ENCODE measurements at places on chromosomes 3 and 15.

- DNase-seq, result no peak
Measured at GRCh38 chr3:188927971-188928370, 243.8 kb upstream of the TPRG1 start.

DNA sequence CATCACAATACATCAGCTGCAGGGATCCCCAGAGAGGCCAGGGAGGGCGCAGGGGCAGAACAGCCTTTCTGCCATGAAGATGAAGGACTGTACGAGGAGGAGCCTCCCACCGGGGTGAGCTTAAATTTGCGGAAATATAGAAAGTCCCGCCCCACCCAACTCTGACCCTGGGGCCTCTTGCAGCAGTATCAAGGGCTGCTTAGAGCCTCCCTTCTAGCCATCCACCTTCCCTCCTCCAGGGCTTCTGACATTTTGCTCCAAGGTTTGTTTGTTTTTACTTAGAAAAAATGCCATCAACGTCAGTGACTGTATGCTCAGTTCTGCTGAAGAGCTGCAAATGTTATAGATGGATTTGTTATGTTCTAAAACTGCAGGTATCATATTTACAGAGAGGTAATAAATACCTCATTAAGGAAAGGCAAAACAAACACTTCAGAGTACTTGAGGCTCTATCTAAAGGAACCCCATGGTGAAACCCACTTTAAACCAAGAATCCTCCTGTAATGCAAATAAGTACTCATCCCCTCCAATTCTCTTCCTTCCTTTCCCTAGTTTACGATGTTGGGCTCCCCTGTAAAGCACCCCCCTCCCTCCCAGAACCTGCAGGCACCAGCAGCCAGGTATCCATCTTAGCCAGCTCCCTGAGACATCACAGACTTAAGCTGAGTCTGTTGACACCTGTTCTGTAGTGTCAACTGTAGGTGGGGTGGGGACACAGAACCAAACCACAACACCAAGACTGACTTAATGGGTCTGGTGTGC is 30.5 kb downstream of the RFTN1 start:
- no peak for DNase-seq

- no peak for DNase-seq
Measured at GRCh38 chr15:68812069-68812468, 8.6 kb downstream of the ANP32A start.

- no peak for DNase-seq
Measured at GRCh38 chr3:55202326-55202725, 274.5 kb upstream of the LRTM1 start.

- DNase-seq, result no peak
Measured at GRCh38 chr3:152474585-152474984, 205.9 kb downstream of the MBNL1 start.

DNA sequence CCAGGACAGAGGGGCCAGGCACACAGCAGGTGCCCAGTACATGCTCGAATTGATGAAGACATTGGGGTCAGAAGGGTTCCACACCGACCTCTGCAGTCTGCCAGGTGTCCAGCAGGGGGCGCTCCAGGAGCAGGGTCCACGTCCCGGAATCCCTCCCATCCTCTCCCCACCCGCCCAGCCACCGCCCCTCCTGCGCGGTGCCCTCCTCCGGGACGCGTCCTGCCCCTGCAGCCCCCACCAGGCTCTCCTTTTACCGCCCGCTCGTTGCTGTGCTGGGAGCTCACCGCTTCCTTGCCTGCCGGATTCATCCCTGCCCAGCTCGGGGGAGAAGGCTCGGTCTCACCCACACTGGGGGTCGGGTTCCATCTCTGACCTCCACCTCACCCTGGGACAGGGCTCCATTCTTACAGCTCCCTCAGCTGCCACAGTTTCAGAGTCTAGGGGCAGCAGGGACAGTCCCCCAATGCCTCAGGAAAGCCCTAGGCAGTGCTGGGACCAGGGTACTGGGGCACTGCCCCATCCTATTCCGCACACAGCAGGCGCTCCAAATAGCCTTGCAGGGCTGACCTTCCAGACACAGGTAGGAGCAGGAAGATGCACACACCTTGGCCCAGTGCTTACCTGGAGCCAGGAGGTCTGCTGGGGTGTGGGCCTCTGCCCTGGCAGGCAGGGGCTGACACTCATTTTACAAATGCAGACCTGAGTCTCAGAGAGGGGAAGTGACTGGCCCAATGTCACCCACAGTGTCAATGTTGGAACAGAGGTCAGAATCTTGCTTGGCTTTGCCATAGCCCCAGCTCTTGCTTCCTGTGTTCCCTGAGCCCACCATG is 31.0 kb downstream of the GRIP2 start:
- DNase-seq, result peak; percentile 30

DNA sequence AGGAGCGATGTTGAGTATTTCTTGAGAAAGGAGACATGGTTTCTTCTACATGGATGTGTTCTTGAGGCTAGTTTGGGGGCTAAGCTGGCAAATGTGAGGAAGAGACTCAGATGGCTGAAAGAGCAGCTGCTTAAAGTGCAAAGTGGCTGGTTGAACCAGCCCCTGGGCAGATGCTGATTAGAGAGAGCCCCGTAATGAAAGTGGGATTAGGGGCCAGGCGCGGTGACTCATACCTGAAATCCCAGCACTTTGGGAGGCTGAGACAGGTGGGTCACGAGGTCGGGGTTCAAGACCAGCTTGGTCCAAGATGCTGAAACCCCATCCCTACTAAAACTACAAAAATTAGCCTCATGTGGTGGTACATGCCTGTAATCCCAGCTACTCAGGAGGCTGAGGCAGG is 75.0 kb upstream of the GCNT3 start:
- no peak for DNase-seq

DNA sequence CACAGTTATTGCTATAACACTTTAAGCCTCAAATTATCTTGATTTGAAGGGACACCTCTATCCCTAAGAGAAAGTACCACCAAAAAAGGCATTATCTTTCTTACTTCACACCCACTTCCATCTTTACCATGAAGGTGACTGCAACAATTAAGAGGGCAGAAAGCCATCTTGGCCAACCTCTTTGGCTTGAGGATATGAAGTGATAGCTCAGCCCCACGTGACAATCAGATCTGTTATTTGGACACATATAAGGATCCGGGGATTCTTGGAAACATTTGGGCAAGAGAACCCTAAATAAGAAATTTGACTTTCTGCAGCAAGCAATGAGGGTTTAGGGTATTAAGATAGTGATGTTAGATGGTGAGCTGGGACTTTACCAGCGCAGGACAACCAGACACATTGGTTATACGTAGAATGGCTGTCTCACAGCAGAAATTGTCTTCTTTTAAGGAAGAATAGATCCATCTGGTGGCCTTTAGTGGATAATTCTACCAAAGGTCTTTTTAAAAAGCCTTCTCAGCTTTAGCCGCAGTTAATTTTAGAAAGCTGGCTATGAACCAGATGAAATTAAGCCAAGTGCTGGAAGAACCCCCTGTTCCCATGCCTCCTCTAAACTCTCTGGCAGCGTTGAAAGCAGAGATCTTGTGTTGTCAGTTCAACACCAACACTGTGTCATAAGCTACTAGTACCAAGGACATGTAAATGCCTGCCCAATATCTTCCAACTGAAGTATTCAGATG is 12.3 kb downstream of the HCLS1 start:
- DNase-seq, result no peak

GRCh38 chr3:13812034-13812471 is 67.8 kb downstream of the WNT7A start:
- DNase-seq, result no peak

- no peak for DNase-seq
Measured at GRCh38 chr3:36763850-36764703, at the start of gene DCLK3. TSS of gene DCLK3 (minus strand) at chr3:36764553. CDS start at chr3:36764263, 290 bp downstream.

DNA sequence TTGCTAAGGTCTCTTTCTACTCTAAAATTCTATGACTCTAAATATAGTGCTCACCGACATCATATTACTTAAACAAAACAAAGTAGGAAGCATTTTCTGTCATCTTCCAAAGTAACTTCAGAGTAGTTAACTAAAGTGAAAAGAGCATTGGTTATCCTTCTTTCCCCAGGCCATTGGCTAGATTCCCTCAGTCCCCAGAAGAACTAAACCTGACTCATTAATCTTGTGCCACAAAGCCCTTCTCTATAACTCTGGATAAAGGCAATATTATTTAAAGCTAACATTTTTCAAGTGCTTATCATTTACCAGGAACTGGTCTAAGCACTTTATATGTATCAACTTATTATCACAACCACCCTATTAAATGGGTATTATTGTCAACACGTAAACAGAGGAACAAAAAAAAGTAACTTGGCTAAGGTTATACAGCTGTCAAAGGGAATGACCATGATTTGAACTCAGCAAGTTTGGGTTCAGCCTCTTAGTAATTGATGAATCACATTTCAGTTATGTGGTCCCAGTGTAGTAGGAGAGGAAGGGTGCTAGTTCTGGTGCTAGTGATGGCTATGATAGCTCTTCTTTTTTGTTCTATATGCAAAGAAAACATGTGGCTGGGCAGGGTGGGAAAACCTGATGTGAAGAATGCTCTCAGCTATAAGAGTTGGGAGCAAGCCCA is 304.9 kb downstream of the FGF12 start:
- no peak for DNase-seq

DNA sequence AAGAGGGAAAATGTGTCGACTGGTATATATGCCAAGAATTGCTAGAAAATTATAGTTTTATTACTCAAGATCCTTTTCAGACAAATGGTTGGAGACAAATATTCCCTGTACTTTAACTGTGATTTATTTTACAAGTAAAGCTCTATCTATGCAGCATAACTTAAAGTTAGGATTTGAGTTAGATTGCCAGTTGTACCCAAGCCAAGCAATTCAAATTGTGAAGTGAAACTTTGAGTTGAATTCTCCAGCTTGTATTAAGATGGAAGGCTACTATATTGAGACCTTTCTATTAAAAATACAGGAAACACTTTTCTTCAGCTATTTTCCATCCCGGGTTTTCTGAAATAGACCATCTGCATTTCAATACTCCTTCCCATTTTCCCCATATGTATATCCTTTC is 333.1 kb upstream of the RBMS3 start:
- no peak for DNase-seq
